ENCODE measurements at places on chromosomes 2 and 18.
A peak's percentile ranks its signal among the peaks of the same experiment; 100 is the strongest.

- no peak for DNase-seq
These were observed 59.0 kb downstream of the WDSUB1 start for GRCh38 chr2:159227467-159227866.

- no peak for DNase-seq
These were observed 23.6 kb downstream of the COX7A2L start for GRCh38 chr2:42337356-42337820.

GRCh38 chr2:16647992-16648617, 17.5 kb downstream of the CYRIA start:
- no peak for DNase-seq

DNA sequence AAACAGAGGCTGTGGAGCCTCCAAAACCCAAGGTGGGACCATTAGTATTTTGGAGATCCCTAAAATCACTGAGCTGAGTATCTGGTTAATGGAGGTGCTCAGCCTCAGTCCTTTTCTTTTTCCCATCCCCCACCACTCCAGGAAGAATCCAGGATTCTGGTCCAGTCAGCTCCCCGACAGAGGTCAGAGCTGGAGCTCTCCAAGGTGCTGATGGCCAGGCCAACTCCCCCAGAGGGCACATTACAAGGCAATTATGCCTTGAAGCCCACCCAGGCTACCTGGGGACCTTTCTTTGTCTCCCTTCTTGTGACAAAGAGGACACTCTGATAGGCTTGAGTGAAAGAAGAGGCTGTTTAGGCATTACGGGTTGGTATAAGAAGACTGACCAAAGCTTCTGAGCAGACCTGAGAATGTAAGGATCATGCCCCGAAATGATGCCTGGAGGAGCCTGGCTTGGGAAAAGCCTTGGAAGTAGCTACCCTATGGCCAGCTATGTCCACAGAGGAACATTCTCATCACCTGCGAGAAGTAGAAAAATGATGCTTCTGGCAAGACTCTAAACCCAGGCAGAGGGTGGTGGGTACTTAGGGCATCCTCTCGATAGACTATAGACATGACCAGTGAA, 102.5 kb upstream of the LDAH start:
- DNase-seq, result no peak

DNA sequence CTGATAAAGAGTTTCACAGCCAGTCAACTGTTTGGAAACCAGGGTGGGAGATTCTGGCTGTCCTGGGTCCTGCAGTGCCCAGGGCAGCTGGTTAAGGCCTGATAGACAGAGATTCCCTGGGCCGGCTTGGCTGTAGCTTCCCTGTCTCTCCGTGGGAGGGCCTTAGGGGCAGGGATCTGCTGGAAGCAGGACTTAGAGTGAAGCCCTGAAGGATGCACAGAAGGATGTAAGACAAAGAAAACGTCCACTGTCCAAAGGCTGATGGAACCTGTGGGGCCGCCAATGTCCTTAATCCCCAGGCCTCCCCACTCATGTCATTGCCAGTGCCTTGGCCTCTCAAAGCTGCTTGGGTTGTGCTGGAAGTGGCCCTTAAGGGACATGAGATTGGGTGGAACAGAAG, 33.0 kb downstream of the MROH2A start:
- DNase-seq, result no peak

DNA sequence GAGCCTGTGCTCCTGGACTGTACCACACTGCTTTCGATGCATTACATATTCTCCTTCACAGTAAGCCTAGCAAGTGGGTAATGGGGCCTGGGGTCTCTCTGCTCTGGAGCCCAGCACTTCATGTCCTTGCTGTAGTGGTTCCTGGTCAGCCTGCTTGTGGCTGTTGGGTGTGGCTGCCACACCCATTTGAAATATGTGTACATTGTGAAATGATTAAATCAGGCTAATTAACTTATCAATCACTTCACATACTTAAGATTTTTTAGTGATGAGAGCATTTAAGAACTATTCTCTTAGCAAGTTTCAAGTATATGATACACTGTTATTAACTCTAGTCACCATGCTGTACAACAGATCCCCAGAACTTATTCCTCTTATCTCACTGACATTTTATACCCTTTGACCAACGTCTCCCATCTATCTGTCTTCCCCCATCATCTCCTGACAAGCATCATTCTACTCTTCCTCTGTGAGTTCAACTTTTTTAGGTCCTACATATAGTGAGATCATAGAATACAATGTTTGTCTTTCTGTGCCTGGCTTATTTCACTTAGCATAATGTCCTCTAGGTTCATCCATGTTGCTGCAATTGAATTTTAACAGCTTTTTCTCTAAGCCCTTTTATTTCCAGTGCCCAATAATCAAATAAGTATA, 92.1 kb downstream of the LYPD6 start:
- DNase-seq, result no peak

- DNase-seq, result no peak
These were observed 53.6 kb downstream of the PRELID3A start for GRCh38 chr18:12461326-12461725.

- DNase-seq, result no peak
These were observed 305.2 kb downstream of the ETAA1 start for GRCh38 chr2:67702284-67702683.

- DNase-seq, result no peak
These were observed 8.8 kb upstream of the EVA1A start for GRCh38 chr2:75569546-75569945.

DNA sequence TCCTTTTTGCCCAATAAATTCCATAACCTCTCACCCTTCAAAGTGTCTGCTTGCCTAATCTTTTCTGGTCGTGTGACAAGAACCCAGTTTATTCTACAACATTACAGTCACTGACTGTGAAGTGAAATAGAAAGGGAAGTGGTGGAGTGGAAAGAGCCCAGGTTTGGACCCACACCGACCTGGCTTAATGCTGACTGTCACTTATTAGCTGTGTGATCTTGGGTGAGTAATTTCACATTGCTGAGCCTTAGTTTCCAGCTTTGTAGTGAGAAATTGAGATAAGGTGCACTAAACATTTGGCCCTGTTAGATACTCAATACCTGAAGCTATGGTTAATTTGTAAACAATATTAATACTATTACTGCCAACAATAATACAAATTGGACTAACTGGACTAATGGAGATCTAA, 291.1 kb downstream of the AGPS start:
- DNase-seq, result no peak

DNA sequence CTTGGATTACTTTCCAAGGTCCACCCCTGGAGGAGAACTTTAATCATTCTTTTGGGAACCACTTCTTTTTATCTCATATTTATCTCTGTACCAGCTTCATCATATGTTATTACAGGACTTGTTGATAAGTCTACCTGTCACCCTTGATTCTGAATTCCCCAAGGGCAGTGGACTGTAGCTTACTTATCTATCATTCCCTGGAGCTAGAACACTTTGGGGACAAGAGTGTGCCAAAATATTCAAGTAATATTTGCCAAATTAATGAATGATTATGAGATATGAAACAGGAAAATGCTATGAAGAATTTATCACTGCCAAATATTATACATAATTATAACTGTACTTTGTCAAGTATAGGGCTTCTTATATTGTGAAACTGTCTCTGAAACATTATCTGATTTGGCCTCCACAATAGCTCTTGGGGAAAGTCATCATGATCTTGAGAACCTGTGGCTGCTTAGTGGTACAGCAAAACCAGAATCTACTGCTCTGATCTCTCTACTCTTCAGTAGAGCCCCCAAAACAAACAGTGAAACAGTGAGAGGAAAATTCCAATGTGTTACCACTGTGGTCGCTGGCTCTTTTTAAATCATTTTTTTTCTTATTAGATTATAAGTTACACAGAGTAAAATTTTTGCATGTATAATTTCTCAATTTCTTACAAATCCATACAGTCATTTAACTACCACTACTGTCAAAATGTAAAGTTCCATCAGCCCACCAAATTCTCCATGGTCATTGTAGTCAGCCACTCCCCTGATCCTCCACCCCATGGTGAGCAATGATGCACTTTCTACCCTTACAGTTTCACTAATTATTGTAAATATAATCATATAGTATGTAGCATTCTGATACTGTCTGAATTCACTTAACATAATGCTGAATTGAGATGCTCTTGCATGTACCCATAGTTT, 197.5 kb downstream of the PIEZO2 start:
- no peak for DNase-seq

DNA sequence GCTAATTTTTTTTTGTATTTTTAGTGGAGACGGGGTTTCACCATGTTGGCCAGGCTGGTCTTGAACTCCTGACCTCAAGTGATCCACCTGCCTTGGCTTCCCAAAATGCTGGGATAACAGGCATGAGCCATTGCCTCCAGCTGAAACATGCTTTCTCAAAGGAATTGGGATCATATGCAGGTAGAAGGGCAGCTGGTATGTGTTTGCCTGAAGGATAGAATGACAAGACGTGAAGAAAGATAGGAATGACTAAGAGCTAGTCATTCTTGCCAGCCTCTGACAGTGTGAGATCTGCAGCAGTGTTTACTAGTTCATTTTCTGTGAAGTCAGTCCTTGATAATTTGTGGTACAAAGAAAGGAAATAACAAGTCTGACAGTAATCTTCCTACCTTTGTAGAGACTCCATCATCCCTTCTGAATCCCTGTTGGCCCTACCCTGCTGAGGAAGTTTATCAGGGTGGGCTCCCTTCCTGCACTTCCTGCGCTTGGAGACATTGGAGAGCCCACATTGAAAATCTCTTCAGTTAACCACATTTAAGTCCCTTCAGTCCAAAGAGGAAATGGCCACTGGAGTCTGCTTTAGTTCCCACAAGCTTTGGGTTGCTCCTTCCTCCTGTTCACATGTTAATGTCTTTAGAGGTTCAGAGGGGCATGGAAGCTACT, 14.7 kb downstream of the CFLAR start:
- no peak for DNase-seq

GRCh38 chr18:42525905-42526304, 570.9 kb downstream of the PIK3C3 start:
- no peak for DNase-seq

DNA sequence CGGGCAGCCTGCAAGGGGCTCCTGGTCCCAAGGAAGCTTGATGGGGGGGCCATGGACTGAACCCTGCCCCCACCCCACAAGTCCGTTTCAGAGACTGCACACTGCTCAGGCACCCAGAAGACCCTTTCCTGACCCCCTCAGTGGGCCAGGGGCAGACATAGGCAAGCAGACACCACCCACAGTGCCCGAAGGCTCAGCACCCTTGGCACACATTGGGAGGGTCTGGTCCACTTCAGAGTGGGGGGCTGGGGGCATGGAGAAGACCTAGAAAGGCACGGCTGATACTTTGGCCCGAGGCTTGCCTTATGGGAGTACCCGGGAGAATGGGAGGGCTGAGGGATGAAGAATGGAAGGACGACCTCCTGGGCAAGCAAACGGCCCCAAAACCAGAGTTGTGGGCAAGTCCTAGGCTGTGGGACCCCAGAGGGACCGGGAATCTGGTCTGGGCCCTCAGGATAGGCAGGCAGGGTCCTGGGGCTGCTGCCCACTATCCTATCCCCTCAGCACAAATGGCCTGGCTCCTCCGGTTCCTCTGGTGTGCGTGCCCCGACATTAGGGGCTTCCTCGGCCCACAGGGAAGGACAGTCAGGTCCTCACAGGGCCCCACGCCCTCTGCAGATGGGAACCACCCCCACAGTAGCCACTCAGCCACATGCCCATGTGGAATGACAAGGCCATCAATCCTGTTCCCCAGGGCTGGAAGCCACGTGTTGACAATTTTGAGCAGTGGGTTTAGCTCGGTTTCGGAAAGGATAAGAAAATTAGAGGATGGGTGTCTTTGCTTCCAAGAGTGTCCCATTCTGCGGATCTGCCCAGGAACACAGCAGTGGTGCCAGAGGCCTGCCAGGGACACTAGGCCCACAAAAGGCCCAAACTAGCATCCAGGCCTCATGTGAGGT, 15.0 kb upstream of the GPC1 start:
- no peak for DNase-seq

DNA sequence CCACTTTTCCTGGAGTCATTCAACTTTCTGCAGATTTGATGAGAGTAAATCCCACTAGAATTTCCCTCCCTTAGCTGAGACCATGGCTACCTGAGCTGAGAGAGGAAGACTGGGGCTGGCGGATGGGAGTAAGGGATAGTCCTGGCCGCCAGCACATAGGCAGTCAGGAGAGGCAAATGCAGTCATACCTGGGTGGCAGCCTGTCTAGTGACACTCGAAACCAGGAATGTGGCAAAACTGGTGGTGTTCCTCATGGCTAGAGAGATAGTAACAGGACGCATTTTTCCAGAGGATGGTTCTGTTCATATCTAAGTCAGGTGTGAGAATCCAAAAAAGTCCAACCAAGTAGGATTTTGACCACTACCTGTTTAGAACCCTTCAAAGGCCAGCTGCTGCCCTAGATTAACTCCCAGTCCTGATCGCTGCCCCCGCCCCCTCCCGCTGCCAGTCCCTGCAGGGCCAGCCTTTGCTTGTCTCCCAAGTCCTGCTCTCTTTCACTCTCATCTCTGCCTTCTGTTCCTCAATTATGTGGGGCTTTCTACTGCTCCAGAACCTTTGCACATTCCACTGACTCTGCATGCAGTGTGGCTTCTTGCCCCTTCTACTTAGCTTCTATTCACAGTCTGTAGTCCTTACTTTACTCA, 17.4 kb upstream of the SCG2 start:
- no peak for DNase-seq

DNA sequence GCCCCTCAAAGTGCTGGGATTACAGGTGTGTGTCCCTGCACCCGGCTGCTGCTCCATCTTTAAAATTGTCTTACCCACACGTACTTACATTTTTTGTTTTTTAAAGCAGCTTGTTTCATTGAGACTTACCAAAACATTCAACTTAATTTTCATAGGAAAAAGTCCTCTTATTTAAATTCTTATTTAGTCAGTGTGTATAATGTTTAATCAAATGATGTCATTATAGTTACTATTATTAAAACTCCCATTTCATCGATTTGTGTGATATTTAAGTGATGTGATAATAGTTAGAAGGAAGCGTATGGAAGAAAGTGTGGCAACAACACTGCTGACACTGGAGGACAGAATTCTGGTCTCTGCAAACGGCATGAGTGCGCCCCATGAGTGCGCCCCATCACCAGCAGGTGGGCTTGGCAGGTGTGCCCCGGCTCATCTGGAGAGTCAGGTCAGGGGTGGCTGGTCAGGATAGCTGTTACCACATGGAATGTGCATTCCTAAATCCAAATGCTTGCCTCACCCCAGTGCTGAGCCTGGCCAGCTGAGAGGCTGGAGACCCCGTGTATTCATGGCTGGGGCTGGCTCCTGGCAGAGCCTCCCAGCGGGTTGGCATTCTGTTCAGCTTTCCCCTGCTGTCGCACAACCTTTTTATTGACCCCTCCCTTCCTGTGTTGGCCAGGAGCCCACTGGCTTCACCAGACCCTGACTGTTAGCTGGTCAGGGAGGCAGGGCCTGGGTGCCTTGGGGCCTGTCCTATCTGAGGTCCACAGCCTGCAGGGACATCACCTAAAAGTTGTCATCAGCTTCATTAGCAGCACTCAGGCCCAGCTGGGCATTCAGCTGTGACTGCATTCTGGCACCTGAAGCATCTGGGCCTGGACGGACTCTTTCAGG, 79.7 kb downstream of the AGAP1 start:
- DNase-seq, result peak; percentile 38

DNA sequence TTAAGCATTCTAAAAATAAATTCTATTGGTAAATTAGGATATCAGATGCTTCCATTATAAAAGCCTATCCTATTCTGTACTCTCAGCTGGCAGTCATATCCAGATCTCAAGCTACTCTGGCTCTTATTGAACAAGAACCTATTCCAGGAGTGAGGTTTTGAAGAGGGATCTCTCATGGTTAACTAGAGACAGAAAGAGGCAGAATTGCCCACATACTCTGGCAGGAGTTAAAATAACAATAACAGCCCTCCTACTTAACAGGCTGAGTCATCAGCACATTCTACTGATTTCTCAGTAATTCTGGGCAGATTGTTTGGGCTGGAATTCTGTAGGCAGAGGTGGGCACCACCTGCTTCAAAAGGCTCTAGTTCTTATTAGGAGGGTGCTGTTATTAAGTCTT, 142.0 kb upstream of the UNC80 start:
- DNase-seq, result peak; percentile 4

Data from dermis microvascular lymphatic vessel endothelial cell (primary cell).